ENCODE measurements at places on chromosomes 16 and 17.

- DNase-seq = no peak
Observed at GRCh38 chr17:49670002-49670401, 7.9 kb downstream of the SPOP start.

- DNase-seq = no peak
Observed at GRCh38 chr16:24165273-24165672, 90.9 kb upstream of the CACNG3 start.

DNA sequence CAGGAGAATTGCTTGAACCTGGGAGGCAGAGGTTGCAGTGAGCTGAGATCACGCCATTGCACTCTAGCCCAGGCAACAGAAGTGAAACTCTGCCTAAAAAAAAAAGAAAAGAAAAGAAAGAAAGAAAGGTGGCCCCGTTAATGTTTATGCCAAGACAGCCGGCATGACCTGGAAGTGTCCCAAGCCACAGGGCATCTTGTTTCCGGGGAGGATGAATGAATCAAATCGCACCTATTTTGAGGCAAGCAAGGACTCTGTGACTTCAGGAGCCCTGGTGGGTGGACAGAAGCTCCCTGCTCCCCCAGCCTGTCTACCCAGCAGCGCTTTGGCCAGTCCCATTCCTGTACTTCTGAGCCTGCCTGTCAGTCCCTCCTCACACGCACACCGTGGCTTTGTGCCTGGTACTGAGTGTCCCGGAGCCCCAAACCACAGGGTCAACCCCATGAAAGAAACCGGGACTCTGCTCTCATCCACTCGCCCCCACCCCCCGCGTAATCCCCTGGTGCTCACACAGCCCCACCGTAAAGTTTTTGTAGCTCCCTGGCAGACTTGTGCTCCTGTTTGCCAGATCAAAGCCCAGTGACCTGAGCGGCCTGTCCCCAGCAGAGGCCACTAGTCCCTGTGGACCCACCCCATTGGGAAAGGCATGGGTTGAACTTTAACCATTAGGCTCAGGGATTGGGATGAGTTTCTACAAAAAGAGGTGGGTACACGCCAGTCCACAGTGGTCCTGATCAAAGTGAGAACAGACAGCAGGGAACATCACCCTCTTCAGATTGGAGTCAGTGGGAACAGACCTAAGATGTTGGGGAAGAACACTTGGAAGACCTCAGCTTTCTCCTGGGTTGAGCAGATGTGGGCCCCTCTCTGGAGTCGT is 19.3 kb downstream of the CD2BP2 start:
- DNase-seq = no peak

GRCh38 chr17:5467416-5467815 is 1.4 kb downstream of the DHX33 start:
- no peak for DNase-seq

DNA sequence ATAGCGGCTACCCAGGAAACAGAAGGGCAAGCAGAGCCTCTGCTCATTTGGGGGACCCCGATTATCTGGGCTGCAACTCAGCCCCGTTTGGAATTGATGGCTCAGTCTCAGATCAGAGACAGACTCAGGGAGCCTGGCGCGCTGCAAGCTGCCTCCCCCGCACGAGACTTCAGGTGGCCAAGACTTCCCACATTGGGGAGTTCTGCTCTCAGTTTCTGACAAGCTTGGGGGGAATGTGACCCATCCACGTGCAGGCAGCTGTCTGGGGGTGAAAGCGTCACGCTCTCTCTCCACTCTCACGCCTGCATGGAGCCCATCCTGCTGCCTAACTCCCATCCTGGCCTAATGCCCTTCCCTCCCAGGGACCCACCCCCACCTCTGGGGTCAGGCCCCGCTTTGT is 157.6 kb upstream of the GSE1 start:
- no peak for DNase-seq

GRCh38 chr16:84599521-84600202 is 18.2 kb downstream of the COTL1 start:
- no peak for DNase-seq

- DNase-seq = no peak
Observed at GRCh38 chr16:85927959-85928358, 29.0 kb downstream of the IRF8 start.

GRCh38 chr17:76179496-76180467 is 38.7 kb upstream of the FOXJ1 start:
- DNase-seq = no peak

- DNase-seq = no peak
Observed at GRCh38 chr17:13230350-13231264, 212.8 kb upstream of the ELAC2 start.

Data from NCI-H1105 treated with DMSO at 0.1 percent for 48 hours (cell line).